CMK (cell line): ENCODE measurements at places on chromosomes 1 and 21.

DNA sequence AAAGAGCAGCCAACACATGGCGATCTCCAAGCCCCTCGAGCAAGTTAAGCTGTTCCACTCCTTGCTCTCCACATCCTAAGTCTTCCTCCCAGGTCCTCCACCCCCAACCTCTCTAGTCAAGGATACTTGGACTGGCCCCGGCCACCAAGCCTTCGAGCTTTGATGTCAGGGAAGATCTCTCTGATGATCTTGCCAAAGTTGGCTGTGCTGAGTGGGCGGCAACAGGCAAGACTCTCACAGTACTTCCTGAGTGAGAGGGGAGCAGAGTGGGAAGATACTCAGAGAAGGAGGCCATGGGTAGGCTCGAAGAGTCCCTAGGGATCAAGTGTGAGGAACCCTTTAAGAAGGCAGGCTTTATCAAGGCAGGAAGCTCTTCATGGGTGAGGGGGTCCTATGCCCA, 2.8 kb downstream of the RFX5 start:
- DNase-seq, result no peak

DNA sequence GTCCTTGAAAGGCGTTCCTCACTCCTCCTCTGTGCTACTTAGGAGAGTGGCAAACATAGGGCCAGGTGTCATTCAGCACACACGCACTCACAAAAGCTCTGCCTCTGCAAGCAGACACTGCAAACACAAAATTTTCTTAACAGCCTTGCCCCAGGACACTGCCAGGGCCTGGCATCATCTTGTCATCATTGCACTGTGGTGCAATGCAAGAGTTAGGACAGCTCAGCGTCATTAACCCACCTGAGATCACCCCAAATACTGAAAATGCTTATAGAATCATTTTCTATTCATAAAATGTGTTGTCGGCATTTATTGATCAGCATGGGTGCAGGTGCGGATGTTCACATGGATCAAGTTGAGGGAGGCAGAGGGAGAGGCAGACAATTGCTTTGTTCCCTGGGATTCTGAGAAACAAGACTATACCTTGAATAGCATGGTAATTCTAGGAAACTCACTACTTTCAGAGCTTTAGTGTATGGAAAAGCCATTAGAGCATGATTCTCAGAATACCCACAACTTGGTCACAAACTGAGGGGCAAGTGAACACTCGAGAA, 3.0 kb downstream of the ADAM30 start:
- no peak for DNase-seq

- DNase-seq, result peak; percentile 77
Observed at GRCh38 chr1:209755926-209756614, at the start of gene TRAF3IP3. TRAF3IP3 (plus strand) TSS chr1:209756053; CDS start chr1:209760040, 3,987 bp downstream.

- no peak for DNase-seq
Observed at GRCh38 chr1:215557992-215558626, 9.0 kb upstream of the KCTD3 start.

- DNase-seq, result no peak
Observed at GRCh38 chr1:31433396-31433930, 20.4 kb downstream of the SERINC2 start.

DNA sequence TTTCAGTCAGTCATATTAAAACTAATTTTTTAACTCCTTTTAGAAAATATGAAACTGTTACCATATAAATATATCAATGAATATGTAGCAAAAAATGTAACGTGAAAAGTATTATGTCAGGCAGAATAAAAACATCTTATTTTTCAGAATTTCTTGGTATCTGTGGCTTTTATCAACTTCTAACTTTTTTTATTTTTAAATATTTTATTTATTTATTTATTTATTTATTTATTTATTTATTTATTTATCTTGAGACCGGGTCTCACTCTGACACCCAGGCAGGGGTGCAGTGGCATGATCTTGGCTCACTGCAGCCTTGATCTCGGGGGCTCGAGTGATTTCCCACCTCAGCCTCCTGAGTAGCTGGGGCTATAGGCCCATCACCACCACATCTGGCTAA, 87.6 kb downstream of the C21orf91 start:
- no peak for DNase-seq

- no peak for DNase-seq
Observed at GRCh38 chr1:155322571-155322952, 1.9 kb downstream of the RUSC1 start.

- DNase-seq, result no peak
Observed at GRCh38 chr1:229368347-229368746, 25.5 kb upstream of the CCSAP start.

GRCh38 chr1:43172527-43172972, 420 bp downstream of the CFAP57 start:
- peak; percentile 86 for DNase-seq

DNA sequence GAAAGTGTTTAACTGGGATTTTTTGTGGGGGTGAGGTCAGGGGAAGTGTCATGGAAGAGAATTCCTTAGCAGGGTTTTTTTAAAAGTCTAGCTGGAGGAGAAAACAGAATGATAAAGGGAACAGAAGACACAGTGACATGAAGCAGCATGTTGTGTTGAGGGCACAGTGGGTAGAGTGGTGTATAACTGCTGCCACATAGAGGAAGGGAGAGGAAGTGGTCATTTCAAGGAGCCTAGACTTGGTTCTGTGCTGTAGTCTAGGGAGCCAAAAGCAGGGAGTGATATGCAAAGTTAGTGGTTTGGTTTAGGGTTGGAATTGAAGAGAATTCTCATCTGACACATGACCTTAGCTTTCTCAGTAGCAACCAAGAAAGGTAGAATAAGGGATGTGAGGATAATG, 10.2 kb downstream of the EEIG2 start:
- no peak for DNase-seq

DNA sequence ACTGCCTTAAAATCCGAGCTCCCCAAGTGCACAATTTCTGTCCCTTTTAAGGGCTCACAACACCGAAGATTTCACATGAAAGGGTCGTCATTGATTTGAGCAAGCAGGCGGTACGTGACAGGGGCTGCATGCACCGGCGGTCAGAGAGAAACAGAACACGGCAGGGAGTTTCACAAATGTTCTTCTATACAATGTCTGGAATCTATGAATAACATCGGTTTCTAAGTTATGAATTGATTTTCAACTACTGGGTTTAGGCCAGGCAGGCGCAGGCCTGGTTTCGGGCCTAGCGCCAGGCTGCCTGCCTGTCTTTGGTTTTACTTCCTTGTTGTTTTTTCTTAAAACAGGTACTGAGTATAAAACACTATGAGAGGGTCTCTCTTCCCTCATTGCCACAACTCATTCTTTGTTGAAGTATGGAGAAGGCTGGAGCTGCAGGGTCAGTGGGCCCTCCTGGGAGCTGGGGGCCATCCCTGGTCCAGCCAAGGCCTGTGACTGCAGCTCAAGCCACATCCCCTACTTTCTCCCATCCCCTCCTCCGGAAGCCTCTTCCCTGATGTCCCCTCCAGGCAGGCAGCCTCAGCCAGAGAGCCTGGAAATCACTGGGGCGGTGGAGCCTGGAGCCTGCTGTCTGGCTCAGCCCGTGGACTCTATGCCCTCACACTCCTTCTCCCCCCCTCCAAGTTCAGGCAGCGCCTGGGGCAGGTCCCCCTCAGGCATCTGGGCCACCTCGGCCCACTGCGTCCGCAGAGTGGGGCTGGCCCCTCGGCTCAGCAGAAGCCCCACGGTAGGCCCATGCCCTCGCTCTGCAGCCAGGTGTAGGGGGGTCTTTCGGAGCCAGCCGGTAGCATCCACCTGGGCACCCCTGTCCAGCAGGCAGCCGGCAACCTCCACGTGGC, 2.4 kb downstream of the ANKRD65 start:
- no peak for DNase-seq

DNA sequence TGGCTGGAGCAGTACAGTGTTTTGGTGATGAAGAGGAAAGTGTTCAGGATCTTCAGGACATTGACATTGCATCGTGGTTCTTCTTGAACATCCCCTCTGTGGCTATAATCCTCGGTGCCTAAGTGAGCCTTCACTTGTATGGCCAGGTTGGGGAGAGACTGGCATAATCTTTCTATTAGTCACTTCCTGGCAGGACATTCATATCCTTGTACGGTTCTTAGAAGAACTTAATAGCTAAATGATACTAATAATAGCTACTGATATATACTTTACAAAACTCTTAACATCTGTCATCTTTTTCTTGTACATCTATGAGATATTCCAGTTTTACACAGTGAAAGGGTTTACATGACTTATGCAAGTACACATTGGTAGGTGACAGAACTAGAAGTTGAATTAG, 35.8 kb downstream of the CELF3 start:
- DNase-seq, result no peak
